ENCODE measurements at places on chromosomes 7 and 10.

- no peak for DNase-seq
Observed at GRCh38 chr10:48418189-48418788, 111.8 kb downstream of the MAPK8 start.

GRCh38 chr10:18658271-18659124 lies 733 bp upstream of the ARL5B start:
- DNase-seq = no peak

- peak; percentile 36 for DNase-seq
Observed at GRCh38 chr10:132461683-132462231, 64.8 kb downstream of the PWWP2B start.

GRCh38 chr7:14673202-14673601 lies 229.3 kb downstream of the DGKB start:
- no peak for DNase-seq
